ENCODE measurements at places on chromosomes 16 and 17.

DNA sequence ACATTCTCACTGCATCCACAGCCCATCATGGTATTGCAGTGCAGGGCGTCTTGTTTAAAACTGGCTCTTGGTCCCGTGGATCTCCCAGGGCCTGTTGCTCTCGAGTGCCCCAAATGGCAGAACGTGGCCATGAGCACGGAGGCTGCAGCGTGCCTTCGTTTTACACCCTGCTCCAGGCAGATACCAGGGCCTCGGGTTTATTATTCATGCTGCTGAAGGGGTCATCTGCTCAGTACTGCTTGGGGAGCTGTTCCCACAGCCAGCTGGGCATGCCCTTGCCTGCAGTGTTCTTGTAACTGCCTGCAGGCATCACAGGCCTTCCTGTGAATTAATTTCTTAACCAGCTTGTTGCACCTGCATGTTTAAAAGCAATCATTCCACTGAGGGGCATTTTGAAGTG is 129.7 kb upstream of the CHMP6 start:
- no peak for DNase-seq

DNA sequence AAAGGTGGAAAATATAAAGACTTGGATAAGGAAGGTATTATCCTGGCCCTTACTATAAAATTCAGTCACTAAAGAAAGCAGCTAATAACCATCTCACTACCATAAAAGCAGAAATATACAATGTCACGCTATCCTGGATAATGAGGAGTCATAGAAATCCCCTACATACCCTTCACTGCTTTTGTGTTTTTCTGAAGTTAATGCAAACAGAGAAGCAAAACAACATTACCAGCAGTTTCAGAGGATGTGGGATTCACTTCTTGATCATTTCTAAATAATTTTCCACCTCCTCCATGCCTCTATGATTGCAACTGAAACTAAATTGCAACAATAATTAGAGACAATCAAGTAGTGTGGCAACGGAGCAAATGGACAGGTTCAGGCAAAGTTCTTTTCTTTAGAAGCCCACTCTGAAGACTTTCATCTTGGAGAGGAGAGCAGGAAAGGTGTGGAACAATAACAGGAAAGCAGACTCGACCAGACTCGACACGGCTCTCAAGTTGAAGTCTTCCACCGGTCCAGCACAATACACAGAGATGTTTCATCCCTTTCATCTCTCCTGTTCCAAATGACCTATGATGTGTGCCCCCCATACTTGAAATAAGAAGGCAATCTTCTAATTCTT is 10.2 kb downstream of the CYTH1 start:
- DNase-seq = no peak

- DNase-seq = no peak
These were observed 832 bp downstream of the CARHSP1 start for GRCh38 chr16:8867932-8868415.

DNA sequence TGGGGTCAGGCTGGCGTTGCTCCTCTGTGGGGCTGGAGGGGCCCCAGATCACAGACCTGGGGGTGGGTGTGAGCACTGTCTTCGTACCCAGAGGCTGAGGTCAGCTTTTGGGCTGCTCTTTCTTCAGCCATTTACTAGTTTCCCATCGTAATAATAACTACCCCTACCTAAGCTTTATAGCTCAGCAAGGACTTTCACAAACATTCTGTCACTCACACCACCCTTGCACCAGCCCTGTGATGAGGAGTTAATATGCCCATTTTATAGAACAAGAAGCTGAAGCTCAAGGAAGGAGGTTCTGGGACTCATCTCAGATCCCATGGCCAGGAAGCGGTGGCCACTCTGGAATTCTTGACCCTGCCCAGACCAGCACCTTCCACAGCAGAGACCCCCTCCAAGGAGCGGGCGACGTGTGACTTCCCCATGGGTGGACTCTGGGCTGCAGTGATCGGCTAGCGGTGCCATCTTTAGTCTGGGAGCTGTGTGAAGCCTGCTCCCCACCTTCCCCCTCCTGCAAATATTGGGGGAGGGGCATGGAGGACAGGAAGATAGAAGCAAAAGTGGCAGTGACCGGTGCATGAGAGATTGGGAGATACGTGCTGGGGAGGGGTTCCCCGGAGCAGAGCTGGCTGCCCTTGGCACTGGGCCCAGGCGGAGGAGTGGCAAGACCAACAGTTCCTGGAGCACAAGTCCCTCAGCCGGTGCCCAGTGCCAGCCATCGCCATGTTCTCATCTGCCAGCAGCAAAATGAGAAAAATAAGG is 81.8 kb upstream of the TOB1 start:
- no peak for DNase-seq

DNA sequence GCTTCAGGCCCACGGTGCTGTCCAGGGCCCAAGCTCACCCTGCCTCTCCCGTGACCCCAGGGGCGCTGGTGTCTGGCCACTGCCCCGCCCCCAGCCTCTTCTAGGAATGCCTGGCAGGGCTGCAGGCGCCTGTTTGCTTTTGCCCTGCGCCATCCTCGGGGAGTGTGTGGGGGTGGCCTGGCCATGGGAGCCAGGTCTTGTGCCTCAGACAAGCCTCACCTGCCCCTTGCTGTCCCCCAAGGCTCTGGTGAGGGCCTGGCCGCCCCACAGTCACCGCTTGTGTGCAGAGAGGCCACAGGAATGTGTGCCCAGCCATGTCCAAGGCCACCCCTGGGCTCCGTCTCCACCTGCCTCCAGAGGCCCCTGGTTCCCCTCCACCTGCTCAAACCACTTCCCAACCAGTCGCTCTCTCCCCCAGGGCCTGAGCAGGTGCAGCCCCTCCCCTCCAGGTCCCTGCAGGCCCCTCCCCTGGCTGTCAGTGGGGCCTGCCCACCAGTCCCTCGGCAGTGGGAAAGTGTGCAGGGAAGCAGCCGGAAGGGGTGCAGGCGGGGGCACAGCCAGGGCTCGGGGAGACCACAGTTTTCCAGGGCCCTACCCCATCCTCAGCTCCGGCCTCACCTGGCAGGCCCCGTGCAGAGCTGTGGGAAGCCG is 841 bp upstream of the IGFALS start:
- DNase-seq = no peak

- DNase-seq = no peak
These were observed 852.2 kb upstream of the GOT2 start for GRCh38 chr16:59586331-59586730.

DNA sequence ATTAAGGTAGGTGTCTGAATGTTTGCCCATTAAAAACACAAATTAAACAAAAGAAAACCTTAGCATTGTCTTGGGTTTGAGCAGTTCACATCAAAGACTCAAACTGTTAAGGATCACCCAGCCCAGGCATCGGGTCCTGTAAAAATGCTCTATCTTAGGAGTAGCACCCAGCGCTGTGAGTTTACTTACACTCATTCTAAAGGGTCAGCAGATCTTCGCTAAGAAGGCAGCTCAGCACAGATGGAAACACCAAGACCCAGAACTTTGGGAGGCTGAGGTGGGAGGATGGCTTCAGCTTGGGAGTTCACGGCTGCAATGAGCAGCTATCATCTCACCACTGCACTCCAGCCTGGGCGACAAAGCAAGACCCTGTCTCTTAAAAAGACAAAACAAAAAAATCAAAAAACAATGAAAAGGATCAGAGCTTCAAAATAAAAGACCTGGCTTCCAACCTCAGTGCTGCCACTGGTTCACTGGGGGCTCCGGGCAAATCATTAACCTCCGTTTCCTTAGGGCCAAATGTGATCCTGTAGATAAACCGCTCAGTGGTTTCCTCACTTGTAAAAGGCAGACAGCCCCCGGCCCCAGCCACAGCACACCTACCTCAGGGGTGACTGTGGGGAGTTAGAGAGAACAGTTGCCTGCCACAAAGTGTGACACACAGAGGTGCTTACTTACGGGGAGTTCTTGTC is 11.1 kb downstream of the COG1 start:
- no peak for DNase-seq

DNA sequence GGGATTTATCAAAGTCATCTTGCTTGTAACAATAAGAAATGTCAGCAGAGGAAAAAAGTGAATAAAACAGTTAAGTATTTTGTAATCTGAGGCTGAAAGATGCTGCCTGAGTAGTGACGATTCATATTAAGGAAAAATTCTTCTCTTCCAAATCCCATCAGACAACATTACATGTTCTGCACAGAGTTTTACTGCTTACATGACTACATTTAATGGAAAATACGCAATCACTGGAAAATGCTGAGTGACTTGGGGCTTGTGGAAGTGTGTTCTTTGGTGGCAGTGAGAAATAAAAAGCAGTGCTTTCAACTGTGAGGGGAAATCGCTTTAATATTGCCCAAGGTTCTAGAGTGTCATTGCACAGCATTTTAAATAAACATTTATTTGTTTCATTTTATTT is 1025.2 kb upstream of the GOT2 start:
- no peak for DNase-seq

DNA sequence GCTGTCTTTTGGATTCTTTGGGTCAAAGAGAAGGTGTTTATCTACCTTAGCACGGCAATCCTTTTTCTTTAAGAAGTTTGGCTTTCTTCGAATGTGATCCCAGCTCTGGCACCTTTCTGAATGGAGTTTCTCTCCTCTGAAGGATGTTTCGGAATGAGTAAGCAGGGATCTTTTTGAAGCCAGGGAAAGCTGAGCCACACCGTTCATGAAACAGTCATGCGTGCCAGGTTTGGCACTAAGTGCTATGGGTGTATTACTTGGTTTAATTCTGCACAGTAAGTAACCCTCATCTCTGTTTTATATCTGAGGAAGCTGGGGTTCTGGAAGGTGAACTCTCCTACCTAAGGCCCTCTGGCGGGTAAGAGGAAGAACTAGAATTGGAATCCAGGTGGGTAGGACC is 234.5 kb downstream of the NTN1 start:
- no peak for DNase-seq

DNA sequence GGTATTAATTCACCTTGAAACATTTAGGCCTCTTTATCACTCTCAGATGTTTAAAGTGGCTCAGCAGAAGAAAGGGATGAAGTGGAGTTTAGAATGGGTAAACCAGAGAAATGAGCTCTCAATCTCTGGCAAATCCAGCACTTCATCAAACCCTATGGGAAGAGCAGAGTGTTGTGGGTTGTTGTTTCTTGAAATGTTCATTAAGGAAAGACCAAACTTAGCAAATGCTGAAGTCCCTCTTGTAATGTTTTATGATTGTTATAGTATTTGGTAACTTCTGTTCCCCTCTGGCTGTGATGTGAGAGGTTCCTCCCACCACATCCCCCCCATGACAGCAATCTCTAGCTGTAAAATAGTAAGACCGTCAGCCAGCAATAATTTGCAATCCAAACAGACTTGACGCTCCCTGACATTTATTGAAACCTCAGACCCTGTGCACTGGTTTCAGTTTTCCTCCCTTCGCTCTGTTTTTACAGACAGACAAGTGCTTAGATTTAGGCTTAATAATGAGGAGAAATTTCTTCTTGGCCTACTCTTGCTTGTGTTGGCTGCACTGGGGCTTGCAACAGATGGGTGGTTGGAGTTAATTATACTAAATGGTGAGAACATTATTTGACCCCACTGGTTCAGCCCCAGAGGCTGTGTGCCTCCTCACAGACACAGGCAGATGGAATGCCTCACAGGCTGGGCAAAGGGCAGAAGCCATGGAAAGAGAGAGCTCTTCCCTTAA is 609.4 kb upstream of the SOX9 start:
- DNase-seq = no peak

GRCh38 chr17:51842763-51843162 is 315.8 kb downstream of the CA10 start:
- DNase-seq = no peak

DNA sequence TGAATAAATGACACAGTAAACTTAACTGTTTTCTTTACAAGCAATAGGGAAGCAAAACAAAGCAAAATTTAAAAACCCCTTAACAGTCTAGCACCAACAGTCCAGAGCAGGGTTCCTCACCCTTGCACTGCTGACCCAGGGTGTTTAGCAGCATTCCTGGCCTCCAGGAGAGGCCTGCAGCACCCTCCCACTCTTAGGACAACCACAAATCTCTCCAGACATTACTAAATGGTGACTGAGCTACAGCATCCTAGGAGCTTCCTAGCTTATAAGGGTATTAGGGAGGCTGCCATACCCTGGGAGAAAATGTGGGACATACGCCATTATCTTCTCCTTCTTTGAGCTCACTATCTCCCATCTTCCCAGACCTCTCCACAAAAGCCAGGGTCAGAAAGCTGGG is 15.9 kb downstream of the POLG2 start:
- no peak for DNase-seq

GRCh38 chr17:13385481-13385911 is 216.2 kb downstream of the HS3ST3A1 start:
- no peak for DNase-seq

GRCh38 chr17:49015179-49015923 is 18.2 kb downstream of the IGF2BP1 start:
- DNase-seq = no peak

DNA sequence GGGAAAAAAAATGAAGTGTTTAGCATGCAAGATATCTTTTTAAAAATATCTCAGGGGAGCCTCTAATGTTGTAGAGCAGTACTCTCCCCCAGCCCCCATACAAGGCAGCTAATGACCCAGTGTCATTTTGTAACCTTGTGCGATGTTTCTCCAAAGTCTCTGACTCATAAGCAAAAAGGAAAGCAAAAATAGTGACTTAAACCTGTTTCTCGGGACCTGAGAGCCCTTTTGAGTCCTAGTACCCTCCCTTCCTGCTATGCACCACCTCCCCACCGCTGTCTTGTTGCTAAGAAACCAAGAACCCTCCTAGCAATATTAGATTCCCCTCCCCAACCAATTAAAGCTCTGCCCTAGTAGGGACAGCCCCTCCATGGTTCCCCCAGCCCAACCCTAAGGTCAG is 2.8 kb downstream of the MYCBPAP start:
- no peak for DNase-seq

DNA sequence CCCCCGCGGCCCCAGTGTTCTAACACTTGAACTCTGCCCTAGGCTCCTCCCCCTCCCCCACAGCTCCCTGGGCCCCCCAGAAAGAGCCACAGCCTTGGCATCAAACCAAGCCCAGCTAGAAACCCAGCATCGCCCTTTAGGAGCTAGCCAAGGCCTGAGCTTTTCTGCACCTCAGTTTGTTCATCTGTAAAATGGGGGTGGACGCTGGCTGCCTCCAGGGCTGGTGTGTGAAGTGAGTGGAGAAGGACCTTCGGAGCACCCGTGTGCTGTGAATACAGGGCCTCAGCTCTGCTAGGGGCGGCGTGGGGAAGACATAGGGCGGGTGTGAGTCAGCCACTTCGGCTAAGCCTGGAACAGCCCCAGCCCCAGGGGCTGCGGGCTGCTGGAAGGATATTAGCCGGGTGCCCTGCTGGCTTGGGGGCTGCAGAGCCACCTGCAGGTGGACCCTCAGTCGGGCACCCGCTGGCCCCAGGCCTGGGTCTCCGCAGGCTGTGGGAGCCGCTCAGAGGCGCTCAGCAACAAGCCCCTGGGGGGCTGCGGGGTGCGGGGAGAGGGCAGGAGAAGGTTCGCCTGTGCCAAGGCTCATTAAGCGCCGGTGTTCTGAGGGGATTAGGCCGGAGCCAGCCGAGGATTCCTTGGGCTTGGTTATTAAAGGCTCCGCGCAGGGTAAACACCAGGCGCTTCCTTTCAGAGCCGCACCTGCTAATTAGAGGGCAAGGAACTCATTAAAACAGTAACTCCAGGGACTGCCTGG is 217.0 kb upstream of the CIBAR2 start:
- no peak for DNase-seq
